Activated naive CD8-positive, alpha-beta T cell treated with anti-CD3 and anti-CD28 coated beads, Interleukin-2, amount 10 ng/mL, durations not matched to agents 7 days and 5 days (primary cell): ENCODE measurements at places on chromosomes 6 and 20. TPM values are rescaled to one million over a fixed set of nuclear protein-coding genes. Genes with fewer than 3 reads are reported as not detected.

Gene MAK
- total RNA-seq: not detected

- DNase-seq: no peak
Measured at GRCh38 chr6:125791151-125791819, 525 bp downstream of the NCOA7 start.

GRCh38 chr6:161141173-161141572 lies 132.7 kb downstream of the AGPAT4 start:
- no peak for DNase-seq

GRCh38 chr6:166757232-166758135 lies 130.4 kb upstream of the RPS6KA2 start:
- DNase-seq: no peak

- DNase-seq: no peak
Measured at GRCh38 chr20:4821590-4821989, 99.9 kb downstream of the PRND start.

DNA sequence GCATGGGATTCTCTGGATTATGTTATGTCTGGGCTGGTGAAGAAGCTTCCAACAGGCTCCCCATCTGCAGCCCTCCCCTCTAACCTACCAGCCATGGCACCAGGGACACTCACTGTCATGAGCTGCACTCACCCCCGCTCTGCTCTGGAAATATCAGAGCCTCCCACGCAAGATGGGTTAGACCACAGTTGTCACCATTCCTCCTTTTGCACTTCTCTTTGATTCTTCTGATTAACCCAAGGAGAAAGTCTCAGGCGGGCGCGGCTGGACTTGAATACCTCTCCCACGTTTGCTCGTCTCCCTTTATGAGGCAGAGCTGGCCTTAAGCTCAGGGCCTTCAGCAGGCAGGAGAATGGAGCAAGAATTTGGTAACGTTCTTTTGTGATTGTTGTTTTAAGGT lies 128.1 kb downstream of the CEBPB start:
- DNase-seq: no peak
